ENCODE measurements at places on chromosomes 1 and 21.

GRCh38 chr1:32487182-32487581 is 22.3 kb downstream of the ZBTB8B start:
- no peak for DNase-seq

DNA sequence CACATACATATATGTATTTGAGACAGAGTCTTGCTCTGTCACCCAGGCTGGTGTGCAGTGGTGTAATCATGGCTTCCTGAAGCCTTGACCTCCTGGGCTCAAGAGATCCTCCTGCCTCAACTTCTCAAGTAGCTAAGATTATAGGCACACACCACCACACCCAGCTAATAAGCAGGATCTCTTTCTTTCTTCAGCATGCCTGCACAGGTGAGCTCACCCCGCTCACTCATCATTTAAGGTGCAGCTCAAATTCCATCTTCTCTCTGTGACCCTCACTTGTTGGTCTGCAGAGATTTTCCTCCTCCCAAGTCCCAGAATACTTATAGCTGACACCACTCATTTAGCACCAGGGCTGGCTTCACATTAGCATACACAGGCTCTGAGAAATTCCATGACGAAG is 209.1 kb upstream of the MAP1LC3C start:
- DNase-seq: no peak

DNA sequence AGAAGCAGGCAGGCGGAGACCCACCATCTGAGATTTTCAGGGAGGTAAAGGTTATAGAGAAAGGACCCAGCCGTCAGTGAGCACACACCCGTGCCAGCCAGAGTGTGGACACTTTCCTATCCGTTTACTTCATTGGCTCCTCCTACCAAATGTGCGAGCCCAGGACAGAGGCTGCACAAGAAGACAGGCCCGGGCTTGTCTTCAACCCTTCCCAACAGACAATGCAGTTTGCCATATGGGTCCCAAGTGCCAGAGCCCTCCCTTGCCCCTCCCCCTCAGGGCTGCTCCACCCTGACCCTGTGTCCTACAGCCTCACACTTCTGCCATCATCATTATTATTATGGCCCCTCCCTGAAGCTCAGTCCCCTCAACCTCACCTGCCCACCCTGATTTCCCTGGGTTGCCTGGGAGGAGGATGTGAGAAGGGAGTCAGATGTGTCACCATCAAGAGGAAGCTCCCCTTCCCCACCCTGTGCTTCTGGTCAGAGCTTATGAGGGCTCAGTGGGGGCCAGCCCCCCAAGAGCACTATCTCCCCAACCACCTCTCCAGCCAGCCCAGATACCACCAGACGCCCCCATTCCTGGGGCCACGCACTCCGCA is 9.4 kb downstream of the LAPTM5 start:
- DNase-seq: peak; percentile 81

DNA sequence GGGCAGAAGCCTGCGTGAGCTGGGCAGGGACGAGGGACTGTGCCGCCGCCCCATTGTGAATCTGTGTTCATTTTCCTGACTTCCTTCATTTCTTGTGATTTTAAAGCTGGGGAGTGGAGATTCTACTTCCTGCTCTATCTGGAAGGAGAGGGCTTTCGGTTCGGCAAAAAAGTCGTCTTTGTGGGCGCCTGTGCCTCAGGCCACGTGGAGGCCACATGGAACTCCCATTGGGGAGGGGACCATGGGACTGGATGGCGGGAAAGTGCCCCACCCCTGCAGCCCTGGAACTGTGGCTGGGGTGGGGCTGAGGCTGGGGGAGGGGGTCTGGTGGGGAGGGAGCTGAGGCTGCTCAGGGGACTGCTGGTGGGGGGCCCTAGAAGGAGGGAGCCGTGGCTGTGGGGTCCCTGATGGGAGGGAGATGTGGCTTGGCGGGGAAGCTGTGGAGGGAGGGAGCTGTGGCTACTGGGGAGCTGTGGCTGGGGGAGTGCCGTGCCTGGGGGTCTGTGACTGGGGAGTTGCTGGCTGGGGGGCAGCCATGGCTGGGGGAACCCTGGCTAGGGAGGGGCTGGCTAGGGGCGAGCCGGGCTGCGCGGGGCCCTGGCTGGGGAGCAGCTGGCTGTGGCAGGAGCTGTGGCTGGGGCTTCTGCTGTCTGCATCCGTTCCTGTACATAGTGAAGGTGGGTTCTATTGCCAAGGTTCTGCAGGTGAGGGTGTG is 31.5 kb downstream of the COL18A1 start:
- DNase-seq: no peak

Measured in HFF-Myc (cell line).